ENCODE measurements at places on chromosomes 1 and 21.

- DNase-seq = no peak
Measured at GRCh38 chr1:59776960-59777852, 37.5 kb upstream of the HOOK1 start.

DNA sequence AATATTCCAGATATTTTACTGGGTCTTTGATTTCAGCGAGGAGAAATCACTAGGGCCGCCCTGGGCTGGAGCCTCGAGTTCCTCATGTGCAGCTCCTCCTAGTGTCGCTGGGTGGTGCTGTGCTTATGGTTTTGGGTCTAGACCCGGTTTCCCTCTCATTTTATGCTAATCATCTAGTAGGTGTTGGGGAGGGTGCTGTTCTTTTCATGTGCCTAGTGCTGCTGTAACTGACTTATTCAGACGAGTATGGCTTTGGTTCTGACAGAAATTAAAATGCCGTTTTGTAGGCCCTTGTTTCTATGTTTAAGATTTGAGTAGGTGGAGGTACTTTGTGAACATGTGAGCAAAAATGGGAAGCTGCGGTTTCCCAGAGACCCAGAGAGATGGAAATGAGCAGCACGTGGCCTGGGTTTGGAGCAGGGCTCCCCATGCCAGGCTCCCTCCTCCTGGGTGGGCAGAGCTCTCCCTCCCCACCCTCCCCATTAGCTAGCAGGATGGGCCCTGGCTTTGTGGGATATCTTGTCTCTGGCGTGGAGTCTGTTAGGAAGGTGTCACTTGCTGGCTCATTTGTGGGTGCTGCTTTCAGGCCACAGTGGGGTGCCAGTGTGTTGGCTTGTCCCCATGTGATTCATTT, 74.0 kb upstream of the GPR88 start:
- DNase-seq = peak; percentile 10

GRCh38 chr1:24341260-24341659, 22.1 kb downstream of the GRHL3 start:
- DNase-seq = no peak

DNA sequence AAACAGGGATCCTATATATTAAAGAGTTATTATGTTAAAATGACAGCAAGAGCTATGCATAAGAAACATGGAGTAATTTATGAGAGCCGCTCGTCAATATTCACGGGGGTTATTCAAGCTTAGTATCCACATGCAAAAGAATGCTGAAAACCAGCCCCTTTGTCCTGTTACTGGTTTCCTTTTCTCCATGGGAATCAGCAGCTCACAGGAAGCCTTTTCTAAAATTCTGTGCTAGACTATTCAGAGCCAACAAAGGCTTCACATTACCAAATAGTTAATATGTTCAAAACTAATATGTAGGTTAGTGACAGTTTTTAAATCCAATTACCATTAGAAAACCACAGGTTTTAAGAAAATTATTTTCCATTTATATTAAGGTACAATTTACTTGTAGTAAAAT, 225.6 kb upstream of the MAP1LC3C start:
- no peak for DNase-seq

All from stimulated activated CD8-positive, alpha-beta memory T cell treated with anti-CD3 and anti-CD28 coated beads, Interleukin-4, amount 100 ng/mL, for 4 hours (primary cell).